CD4-positive, alpha-beta T cell treated with Interleukin-15 for 4 hours (primary cell): ENCODE measurements at places on chromosomes 12 and 14.

DNA sequence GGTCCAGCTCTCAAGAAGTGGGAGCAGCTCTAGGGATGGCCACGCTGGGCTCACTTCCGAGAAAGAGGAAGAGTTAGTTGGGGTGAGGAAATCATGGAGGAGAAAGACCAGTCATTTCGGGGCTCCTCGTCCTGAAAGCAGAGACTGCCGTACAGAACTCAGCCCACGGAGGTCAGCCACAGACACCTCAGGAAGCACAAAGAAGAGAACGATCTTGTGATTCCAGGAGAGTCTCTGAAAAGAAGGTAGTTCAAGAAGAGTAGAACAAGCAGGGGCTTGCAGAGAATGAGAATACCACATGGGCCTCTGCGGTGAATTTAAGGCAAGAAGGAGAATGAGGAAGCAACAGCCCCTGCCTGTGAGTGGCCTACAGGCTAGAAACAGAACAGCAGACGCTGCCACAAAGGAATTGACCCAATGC is 311.9 kb downstream of the CACNA1C start:
- no peak for DNase-seq

DNA sequence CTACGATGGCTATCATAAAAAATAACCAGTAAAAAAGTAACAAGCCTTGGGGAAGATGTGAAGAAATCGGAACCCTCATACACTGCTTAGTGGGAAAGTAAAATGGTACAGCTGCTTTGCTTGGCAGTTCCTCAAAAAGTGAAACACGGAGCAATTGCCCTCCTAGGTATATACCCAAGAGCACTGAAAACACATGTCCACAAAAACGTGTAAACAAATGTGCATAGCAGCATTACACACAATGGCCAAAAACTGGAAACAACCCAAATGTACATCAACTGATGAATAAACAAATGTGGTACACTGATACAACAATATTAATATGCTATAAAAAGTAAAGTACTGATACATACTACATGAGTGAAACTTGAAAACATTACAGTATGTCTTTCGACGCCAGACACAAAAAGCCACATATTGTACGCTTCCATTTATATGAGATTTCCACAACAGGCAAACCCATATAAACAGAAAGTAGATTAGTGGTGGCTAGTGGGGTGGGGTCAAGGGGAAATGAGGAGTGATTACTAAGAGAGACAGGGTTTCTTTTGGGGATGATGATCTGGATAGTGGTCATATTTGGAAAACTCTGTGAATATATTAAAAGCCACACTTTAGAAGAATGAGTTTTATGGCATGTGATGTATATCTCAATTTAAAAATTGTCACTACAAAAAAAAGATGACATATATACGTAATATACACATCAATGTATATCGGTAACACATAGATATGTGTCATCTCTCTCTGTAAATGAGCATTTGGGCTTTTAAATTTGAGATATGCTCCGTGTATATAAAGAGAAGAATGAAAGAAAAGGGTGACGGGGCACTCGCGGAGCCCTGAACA is 996 bp downstream of the SLC41A2 start:
- no peak for DNase-seq

GRCh38 chr14:98692832-98693231 is 579.2 kb downstream of the BCL11B start:
- DNase-seq, result no peak

GRCh38 chr12:122860040-122860853 is 25.0 kb downstream of the HIP1R start:
- DNase-seq, result peak; percentile 83

GRCh38 chr14:78618368-78618767 is 448.2 kb downstream of the NRXN3 start:
- no peak for DNase-seq

- DNase-seq, result no peak
These were observed 989.3 kb upstream of the NOVA1 start for GRCh38 chr14:27587103-27587502.

DNA sequence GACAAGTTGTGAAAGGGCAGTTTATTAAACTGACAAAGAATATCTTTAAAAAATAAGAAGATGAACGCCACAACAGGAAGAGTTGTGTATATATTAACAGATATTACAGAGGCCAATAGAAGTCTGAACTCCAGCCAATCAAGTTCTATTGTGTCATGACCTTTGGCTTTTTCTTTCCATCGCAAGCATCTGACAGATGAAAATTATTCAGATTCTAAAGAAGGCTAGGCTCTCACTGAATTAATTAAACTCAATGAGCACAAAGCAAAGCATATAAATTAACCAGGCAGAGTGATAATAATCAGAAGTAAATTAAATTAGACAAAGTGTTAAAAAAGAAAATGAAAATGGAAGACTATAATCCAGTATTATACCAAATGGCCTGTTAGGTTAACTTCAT is 62.0 kb upstream of the PYGL start:
- no peak for DNase-seq

- no peak for DNase-seq
These were observed 6.1 kb upstream of the BDKRB2 start for GRCh38 chr14:96198430-96199130.

DNA sequence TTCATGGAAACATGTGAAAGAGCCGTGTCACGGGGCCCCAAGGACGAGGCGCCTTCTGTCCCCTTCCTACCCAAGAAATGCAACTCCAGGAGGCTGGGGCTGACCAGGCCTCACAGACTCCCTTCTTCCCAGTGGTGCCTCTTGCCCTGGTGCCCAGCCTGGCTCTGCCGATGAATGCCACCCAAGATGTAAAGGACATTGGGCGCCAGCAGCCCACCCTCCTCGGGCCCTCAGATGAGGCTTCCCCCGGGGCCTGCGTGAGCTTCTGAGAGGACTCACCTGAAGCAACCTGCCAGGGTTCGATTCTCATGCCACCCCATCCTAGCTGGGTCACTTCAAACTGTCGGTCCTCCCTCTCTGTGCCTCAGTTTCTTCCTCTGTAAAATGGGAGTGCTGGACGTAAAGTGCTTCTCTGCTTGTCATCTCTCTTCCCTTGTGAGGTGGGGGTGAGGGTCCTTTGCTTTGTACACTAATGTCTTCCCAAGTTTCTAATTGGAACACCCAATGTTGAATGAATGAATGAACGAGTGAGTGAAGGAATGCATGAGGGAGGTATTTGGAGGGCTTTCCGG is 10.8 kb downstream of the FAM222A start:
- no peak for DNase-seq

DNA sequence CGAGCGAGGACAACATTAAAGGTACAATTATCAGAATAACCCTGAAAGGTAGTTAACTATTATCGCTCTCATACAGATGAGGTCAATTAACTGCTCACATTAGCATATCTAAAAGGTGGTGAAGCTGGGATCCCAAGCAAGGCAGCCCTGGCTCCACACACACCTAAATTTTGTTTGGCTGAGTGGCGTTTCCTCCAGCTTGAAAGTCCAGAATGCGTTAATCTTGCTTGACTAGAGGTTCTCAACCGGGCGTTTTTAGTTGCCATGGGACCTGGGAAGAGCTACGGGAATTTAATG is 531 bp downstream of the DLGAP5 start:
- DNase-seq, result no peak

DNA sequence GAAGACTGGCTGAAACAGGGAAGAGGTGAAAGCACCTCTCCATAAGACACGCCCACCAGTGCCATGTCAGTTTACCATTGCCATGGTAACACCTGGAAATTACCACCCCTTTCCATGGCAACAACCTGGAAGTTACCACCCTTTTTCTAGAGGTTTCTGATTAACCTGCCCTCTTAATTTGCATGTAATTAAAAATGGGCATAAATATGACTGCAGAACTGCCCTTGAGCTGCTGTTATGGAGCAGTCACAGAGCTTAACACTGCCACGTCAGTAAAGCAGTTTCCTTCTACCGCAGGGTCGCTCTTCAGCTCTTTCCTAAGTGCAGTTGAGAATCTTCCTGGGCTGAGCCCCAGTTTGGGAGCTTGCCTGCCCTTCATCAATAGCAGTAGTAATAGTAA is 55.2 kb downstream of the RASSF3 start:
- peak; percentile 83 for DNase-seq

DNA sequence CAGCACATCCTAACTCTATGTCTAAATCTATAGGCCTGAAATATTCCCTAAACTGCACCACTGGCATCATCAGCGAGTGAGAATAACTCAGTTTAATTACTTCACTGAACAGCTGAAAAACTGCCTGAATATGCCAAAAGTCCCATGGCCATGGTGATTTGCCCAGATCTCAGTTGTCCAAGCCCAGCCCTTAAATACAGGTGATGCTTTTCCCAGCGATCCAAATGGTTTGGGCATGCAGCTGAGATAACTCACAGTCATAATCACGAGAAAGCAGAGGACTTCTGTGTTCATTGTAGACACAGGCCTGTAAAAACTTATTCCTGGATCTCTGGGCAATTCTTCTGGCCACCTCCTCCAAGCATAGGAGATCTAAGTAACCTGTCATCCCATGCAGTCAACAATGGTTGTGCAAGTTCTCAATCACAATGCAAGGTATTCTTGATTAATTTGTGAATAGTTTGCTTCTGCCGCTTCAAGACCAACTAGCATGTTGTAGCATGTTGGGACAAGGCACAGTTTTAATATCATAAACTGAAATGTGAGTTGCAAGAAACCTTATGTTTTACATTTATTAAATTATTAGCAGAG is 40.5 kb downstream of the DUSP6 start:
- DNase-seq, result no peak

- DNase-seq, result no peak
These were observed 11.4 kb downstream of the CLECL1 start for GRCh38 chr12:9721394-9722092.

DNA sequence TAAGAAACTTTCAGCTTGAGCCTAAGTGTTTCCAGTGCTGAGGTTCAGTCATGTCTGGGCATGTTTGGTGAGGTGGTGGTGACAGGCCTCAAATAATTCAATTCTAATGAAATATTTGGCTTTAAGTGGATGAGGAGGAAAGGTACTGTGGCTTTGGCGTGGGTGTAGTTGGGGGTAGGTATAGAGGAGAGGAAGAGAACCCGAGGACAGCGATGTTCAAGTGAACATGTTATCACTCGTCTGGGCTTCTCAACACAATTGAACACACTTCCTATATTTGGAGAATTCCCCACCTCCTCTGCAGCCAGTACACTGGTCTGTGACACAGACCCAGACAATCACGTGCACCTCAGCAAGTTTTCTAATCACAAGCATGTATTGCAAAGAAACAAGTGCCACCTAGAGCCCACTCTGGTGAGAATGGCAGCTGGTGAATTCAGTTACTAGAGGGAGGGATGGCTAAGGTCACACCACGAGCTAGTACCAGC is 53.0 kb downstream of the IFNG-AS1 start:
- DNase-seq, result peak; percentile 33

DNA sequence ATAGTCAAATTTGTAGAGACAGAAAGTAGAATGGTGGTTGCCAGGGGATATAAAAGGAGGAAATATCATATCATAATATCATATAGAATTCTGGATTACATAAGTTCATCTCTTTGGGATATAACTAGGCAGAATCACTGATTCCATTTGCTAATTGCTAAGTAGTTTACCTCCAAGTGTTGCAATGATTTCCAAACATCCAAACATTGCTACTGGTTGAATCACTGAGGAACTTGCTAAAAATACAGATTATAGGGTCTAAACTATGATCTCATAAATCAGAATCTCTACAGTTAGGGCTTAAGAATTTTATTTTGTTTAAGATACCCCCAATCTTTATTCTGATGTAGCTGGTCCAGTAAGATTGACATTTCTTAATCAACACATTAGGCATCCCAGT is 16.1 kb upstream of the TAS2R42 start:
- no peak for DNase-seq

- no peak for DNase-seq
These were observed 125.8 kb downstream of the CCDC91 start for GRCh38 chr12:28316049-28316448.

- no peak for DNase-seq
These were observed 3.4 kb upstream of the GPR162 start for GRCh38 chr12:6818222-6818621.

- no peak for DNase-seq
These were observed 292.7 kb downstream of the LRFN5 start for GRCh38 chr14:41899416-41899815.

DNA sequence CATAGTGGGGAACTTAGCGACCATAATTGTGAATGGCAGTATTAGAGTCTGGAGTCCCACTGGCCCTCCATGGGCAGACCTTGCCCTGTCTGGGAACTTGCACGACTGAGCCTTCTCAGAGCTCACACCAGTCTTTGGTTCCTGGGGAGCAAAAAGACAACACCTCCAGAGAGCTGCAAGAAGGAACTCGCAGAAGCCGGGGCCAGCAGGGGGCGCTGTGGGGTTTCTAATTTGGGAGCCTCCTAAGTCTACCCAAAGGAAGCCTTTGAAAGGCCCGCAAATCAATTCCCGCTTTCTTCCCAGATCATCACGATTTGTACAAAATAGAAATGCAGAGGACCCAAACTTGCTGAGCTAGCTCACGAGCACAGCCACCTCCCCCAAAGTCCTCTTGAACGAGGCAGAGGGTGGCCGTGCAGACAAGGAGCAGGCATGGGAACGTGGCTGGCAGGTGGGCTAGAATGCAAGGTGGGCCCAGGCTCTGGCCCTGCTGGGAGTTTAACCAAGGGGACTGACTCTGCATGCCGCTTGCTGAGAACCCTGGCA is 46.3 kb upstream of the FBXO21 start:
- DNase-seq, result peak; percentile 48

- DNase-seq, result no peak
These were observed 4.0 kb downstream of the RAB15 start for GRCh38 chr14:64968167-64968566.

- DNase-seq, result no peak
These were observed 2.3 kb downstream of the SPPL3 start for GRCh38 chr12:120901818-120902217.

GRCh38 chr12:57767305-57767698 is 424 bp upstream of the CYP27B1 start:
- DNase-seq, result no peak

GRCh38 chr14:87990682-87991081 is 2.3 kb downstream of the GALC start:
- DNase-seq, result no peak

GRCh38 chr12:89919241-89919906 is 210.7 kb upstream of the ATP2B1 start:
- DNase-seq, result no peak

- DNase-seq, result no peak
These were observed 559 bp upstream of the LMBR1L start for GRCh38 chr12:49111206-49111605.

DNA sequence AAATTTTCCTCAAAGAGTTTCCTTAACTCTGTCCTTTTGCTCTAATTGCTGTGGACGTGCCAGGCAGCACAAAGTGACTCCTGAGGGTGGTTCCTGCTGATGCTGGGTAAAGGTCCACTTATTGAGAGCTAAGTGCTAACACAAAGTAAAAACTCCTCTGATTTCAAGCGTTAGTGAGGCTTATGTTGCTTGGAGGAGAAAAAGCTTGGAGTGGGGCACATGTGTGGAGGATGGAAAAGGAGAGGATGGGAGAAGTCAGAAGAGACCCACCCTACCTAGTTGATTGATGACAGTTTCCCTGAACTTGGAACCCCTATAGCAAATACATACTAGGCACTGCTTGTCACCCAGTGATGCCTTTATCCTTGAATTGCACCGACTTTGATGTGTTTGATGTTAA is 10.1 kb upstream of the SLC11A2 start:
- no peak for DNase-seq

- no peak for DNase-seq
These were observed 111.5 kb downstream of the NT5DC3 start for GRCh38 chr12:103729499-103729898.

- no peak for DNase-seq
These were observed 319 bp downstream of the GALNT6 start for GRCh38 chr12:51390891-51391282.
